ENCODE measurements at places on chromosomes 4 and X.

GRCh38 chrX:155857561-155857960 is 23.6 kb upstream of the VAMP7 start:
- no peak overlapping the region for H3K4me3 ChIP-seq
- no peak overlapping the region for H3K27ac ChIP-seq
- no peaks in the 10 kb centered on the region for H3K36me3 ChIP-seq
- no peaks in the 10 kb centered on the region for H3K4me1 ChIP-seq

- DNase-seq = no peak
- H3K27me3 ChIP-seq = no peaks in the 10 kb centered on the region
- H3K27ac ChIP-seq = no peak overlapping the region
- H3K4me1 ChIP-seq = no peaks in the 10 kb centered on the region
- no peak overlapping the region for H3K4me3 ChIP-seq
Observed at GRCh38 chr4:64784125-64784524, 374.9 kb upstream of the TECRL start.

DNA sequence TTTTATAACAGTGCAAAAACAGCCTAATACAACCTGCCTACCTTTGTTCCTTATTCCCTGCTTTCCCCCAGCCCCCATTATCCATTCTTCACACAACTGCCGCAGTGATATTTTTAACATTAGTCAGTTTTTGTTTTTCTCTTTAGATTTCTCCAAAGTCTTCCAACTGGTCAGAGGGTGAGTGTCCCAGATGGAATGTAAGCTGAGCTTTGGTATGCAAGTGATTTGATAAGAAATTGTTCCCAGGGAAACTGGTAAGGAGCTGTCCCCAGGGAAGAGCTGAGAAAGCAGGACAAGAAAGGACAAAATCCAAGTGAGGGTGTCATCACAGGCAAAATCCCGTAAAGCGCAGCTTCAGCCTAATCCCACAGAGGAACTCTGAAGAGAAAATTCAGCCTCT is 475.5 kb upstream of the ADGRL3 start:
- H3K4me3 ChIP-seq = no peak overlapping the region
- no peaks in the 10 kb centered on the region for H3K36me3 ChIP-seq
- no peaks in the 10 kb centered on the region for H3K27me3 ChIP-seq
- H3K4me1 ChIP-seq = no peaks in the 10 kb centered on the region
- no peak overlapping the region for H3K27ac ChIP-seq
- DNase-seq = no peak

DNA sequence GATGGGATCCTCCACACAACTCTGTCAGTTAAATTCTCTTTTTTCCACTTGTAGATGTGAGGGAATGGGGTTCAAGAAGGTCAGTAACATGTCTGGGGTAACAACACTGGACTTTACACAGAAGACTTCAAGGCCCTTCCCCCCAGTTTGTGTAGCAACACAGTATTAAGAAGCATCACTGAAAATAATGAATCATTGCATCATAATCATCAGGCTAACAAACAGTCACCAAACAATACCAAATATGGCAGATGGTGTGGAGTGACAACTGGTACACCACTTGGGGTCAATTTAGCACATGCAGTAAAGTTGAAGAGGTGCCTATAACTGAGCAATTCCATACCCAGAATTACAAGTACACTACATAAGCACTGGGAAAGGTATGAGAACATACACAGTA is 38.6 kb downstream of the BOD1L1 start:
- no peak for DNase-seq
- H3K36me3 ChIP-seq = no peaks in the 10 kb centered on the region
- H3K27me3 ChIP-seq = no peaks in the 10 kb centered on the region
- no peak overlapping the region for H3K4me3 ChIP-seq

DNA sequence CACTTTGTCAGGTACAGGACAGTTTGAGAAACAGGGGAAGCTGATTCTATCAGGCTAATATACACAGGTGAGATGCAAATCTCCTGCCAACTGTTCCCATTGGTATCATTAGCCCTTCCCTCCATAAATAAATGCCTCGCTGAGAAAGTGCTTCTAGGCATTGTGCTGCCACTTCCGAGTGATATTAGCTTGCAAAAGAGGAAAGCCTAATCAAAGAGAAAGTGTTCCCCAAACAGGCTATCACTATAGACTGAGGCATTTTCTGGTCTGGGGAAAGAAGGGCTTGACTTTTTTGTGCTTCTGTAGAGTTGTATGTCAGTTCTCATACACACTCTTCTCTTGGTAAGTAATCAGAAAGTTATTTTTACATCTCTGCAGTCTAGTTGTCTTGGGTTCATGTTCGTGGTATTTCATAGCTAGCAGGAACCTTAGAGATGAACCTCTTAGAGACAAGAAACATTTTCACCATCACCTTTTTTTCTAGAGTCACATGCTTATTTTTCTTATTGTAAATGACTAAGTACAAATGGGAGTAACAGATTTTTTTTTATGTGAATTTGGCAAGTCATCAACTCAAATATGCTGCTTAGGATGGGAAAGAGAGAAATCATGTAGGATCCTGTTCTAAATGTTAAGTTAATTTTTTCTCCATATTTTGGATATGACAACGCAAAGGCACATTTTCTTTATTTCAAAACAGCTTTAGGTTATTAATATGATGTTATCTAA is 1009.8 kb downstream of the ADGRL3 start:
- H3K4me1 ChIP-seq = no peaks in the 10 kb centered on the region
- H3K4me3 ChIP-seq = no peak overlapping the region
- no peak for DNase-seq
- H3K27me3 ChIP-seq = no peaks in the 10 kb centered on the region
- H3K27ac ChIP-seq = no peak overlapping the region

GRCh38 chr4:154616731-154617130 is 4.3 kb upstream of the FGG start:
- H3K4me3 ChIP-seq = no peak overlapping the region
- no peaks in the 10 kb centered on the region for H3K36me3 ChIP-seq
- H3K4me1 ChIP-seq = no peaks in the 10 kb centered on the region

DNA sequence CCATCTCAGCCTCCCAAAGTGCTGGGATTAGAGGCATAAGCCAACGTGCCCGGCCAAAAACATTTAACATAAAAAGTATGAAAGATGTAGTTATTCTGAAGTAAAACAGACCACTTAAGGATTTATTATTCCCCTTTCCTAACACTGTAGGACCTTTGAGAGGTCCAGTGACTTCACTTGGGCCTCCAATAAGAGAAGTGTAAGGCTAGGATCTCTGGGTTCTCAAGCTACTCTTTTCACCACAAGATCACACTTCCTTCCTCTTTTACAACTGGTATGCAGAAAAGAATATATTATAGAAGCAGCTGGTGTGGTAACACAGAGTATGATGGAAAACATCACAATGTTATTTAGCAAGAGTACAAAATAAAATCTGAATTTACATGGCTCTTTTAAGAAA is 30.2 kb upstream of the CCNG2 start:
- H3K27ac ChIP-seq = no peak overlapping the region
- peaks cover 5% of the 10 kb centered on the region for H3K4me1 ChIP-seq
- no peaks in the 10 kb centered on the region for H3K27me3 ChIP-seq
- no peak for DNase-seq
- no peaks in the 10 kb centered on the region for H3K36me3 ChIP-seq
- no peak overlapping the region for H3K4me3 ChIP-seq

DNA sequence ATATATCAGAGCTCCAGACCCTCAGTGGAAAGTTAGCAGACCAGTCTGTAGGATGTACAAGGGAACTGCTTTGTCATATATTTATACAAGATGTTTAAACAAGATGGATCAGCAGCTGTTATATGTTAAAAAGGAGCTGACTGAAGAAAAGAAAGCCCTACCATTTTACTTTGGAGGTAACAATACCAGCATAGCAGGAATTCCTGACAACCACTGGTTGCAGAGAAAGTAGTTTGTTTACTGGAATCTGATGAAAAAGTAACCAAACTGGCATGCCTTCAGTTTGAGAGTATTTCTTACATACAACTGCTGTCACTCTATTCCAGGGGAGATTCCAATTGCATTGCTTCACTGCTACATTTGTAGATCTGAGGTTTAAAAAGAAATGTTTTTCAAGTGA is 49.5 kb upstream of the GABRQ start:
- no peaks in the 10 kb centered on the region for H3K27me3 ChIP-seq
- no peak overlapping the region for H3K27ac ChIP-seq
- DNase-seq = no peak
- no peaks in the 10 kb centered on the region for H3K36me3 ChIP-seq

DNA sequence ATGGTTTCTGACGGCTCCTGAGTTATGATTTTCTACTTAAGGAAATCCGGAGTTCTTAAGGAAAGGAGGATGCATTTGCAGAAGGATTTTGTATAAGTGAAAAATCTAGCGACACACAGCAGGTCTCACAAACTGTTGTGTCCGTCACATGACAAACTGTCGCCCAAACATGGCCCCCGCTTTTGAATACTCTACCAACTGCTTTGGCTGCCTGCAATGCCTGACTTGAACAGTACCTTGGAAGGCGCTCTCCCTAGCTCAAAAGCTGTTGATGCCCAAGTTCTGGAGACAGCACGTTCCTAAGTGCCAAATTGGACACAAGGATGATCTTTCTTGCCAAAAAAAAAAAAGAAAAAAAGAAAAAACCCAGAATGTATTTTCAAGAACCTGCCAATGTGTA is 103.2 kb downstream of the ENPP6 start:
- H3K36me3 ChIP-seq = no peaks in the 10 kb centered on the region
- no peaks in the 10 kb centered on the region for H3K4me1 ChIP-seq
- no peak overlapping the region for H3K27ac ChIP-seq

- no peak for DNase-seq
- H3K4me1 ChIP-seq = no peaks in the 10 kb centered on the region
- H3K4me3 ChIP-seq = no peak overlapping the region
- H3K27me3 ChIP-seq = no peaks in the 10 kb centered on the region
- no peak overlapping the region for H3K27ac ChIP-seq
- H3K36me3 ChIP-seq = no peaks in the 10 kb centered on the region
Observed at GRCh38 chr4:45283352-45283751, 557.0 kb upstream of the GNPDA2 start.

DNA sequence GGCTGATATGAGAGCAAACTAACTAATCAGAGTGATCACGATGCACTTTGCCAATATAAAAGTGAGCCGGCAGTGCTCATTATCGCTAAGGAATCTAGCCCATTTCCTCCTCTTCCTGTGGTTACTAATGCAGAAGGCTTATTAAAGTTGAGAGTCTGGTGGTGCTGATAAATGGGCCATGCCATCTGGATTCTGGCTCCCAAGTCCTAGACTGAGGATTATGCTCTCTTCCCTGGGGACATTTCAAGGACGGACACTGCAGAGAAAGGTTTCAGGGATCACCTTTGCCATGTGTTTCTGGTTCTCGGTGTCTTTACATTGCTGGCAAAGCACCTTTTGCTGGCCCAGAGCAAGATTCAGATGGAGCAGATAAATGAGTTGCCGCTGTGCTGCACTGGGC is 85.3 kb downstream of the RTL5 start:
- H3K27ac ChIP-seq = no peak overlapping the region
- DNase-seq = no peak
- no peaks in the 10 kb centered on the region for H3K36me3 ChIP-seq
- peaks cover 12% of the 10 kb centered on the region for H3K4me1 ChIP-seq

DNA sequence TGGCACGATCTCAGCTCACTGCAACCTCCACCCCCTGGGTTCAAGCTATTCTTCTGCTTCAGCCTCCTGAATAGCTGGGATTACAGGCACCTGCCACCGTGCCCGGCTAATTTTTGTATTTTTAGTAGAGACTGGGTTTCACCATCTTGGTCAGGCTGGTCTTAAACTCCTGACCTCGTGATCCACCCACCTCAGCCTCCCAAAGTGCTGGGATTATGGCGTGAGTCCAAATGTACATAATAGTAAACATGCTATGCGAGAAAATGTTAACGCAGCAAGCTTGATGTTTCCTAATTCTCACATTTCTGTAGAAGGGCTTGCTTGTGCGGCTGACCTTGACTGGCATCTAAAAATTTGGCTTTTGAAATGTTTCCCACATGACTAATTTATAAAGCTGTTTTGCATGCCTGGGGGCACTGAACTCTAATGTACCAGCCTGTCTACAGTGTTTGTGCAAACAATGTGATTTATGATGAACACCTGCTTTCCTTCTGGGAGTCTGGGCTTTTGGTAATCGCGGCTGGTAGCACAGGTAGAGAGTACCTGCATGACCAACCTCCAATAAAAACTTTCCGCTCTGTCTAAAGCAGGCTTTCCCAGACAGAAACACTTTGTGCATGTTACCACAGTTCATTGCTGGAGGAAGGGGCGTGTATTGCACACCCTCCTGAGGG is 216.8 kb downstream of the IL15 start:
- H3K27ac ChIP-seq = no peak overlapping the region
- no peak overlapping the region for H3K4me3 ChIP-seq
- no peak for DNase-seq
- H3K27me3 ChIP-seq = no peaks in the 10 kb centered on the region

GRCh38 chrX:111779582-111779981 is 96.4 kb upstream of the TRPC5OS start:
- no peaks in the 10 kb centered on the region for H3K36me3 ChIP-seq
- DNase-seq = no peak

DNA sequence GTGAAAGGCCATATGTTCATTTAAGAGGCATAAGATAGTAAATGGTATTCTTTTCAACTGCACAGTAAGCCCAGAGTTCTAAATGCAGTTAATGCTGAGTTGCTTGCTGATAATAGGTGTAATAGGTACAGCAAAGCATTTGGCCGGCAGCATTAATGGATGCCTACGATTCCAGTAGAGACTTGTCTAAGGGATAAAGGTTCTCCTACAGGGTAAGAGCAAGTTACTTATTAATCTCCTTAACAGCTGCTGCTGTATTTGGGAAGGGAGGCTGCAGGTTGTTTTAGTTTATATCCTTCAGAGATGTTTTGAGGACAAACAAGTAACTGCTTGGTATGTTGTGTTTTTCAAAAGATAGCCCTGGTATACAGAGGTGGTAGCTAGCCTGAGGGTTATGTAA is 16.8 kb downstream of the TSPAN7 start:
- H3K27me3 ChIP-seq = no peaks in the 10 kb centered on the region
- H3K4me1 ChIP-seq = no peaks in the 10 kb centered on the region
- H3K27ac ChIP-seq = no peak overlapping the region
- no peak overlapping the region for H3K4me3 ChIP-seq
- DNase-seq = no peak
- H3K36me3 ChIP-seq = no peaks in the 10 kb centered on the region

DNA sequence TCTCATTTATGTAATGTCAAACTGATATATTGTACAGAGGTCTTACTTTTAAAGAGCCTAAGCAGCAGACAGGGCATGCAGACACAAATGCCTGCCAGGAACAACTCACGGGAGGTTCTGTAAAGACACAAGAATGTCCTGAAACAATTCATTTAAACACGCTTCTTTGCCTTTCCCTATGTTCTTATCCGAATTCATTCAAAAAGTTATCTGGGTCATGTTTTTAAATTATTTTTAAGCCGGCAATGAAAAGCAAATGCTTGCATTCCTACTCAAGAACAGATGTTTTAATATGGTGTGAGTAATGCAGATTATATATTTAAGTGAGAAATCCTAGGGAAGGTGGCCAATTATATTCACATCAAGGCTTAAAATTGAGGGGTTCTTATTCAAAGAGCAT is 192.6 kb downstream of the PDGFC start:
- H3K4me3 ChIP-seq = no peak overlapping the region
- DNase-seq = no peak
- no peak overlapping the region for H3K27ac ChIP-seq
- peaks cover 35% of the 10 kb centered on the region for H3K4me1 ChIP-seq
- H3K36me3 ChIP-seq = no peaks in the 10 kb centered on the region
- no peaks in the 10 kb centered on the region for H3K27me3 ChIP-seq

Measured in vagina (tissue), 2 donors.